Stimulated activated CD4-positive, alpha-beta T cell treated with anti-CD3 and anti-CD28 coated beads, Interleukin-12 subunit alpha, Interleukin-12 subunit beta, amount 100 ng/mL, for 4 hours (primary cell): ENCODE measurements at places on chromosomes 13 and 19.
A peak's percentile ranks its signal among the peaks of the same experiment; 100 is the strongest.

- no peak for DNase-seq
These were observed 73.8 kb downstream of the SLITRK6 start for GRCh38 chr13:85725433-85725832.

- no peak for DNase-seq
These were observed 7.4 kb downstream of the ARHGAP35 start for GRCh38 chr19:46868025-46868802.

- DNase-seq = no peak
These were observed 8.6 kb upstream of the PTBP1 start for GRCh38 chr19:788686-788982.

- DNase-seq = no peak
These were observed 73.2 kb upstream of the MLNR start for GRCh38 chr13:49146950-49147355.

DNA sequence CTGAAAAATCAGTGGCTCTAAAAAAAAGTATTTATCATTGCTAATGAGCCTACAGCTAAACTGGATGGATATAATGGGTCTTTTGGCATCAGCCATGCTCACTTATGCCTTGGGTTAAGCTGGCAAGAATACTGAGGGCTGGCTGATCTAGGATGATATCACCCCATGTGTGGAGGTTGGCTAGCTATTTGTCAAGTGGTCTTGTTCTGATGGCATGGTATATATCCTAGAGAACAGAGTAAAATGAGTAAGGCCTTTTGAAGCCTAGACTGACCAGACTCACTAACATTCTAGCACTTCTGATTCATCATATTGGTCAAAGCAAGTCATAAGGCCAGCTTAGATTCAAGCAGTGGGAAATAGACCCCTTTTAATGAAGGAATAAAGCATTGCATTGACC lies 383.0 kb downstream of the SLITRK1 start:
- no peak for DNase-seq

DNA sequence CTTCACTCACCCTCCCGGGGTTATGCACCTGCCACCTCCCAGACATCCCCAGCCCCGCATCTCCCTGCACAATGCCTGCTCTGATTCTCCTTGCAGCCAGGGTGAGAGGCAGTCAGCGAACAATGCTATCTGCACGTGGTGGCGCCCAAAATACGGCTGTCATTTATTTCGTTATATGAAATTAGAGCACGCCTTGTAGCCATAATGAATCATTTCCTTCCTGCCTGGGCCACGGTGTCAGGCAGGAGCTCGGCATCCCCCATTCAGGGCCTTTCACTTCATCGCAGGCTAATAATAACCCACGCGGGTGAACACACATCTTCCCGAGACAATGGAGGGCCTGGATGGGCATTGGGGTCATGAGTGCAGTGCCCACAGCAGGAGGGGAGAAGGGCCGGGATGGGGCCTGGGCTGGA lies 143.8 kb upstream of the ZNF507 start:
- no peak for DNase-seq

- DNase-seq = no peak
These were observed 94.6 kb downstream of the CRYL1 start for GRCh38 chr13:20431080-20431479.

DNA sequence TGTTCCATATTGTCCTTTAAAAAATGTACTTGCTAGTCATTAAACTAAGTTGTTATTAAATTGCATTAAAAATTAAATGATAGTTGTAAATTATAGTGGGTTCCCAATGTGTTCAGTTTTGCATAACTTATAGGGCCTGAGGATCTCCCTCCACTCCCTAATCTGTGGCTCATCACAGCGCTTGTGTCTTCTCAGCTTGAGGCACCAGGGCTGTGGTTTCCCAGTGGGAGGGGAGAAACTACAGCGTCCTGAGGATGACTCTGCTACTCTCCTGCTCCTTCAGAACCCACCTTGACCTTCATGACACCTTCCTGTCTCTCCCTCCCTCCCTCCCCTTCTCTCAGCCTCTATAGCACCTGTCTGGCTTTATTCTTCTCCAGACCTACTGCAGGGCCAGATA lies 1.4 kb downstream of the SGCG start:
- DNase-seq = no peak

DNA sequence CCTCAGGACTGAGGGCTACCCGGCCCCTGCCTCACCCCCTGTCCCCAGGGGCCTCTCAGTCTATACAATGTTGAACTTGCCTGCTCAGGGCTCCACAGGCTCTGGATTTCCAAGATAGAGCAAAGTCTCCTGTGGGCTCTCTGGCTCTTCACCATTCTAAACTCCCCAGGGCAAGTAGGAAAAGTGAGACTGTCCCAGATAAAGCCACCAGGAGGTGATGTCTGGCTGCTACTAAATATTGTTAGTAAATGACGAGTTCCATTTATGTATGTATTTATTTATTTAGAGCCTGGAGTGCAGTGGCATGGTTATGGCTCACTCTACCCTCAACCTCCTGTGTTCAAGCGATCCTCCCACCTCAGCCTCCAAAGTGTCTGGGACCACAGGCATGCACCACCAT lies 73.6 kb upstream of the SIAH3 start:
- no peak for DNase-seq

DNA sequence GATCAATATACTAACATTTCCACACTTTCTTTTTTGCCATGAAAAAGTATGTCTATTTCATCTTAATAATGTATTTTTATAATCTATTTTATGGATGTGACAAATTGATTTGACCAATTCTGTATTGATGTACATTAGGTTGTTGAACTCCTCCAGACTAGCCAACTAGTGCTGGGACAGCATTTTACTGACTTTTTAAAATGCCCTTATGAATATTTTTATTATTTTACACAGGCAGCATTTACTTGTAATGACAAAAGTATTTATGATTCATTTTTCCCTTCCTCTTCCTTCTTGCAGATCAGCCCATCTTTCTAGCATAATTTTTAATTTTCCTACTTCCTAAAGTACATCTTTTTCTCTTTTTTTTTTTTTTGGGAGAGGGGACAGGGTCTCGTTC lies 918 bp upstream of the FUZ start:
- DNase-seq = no peak

DNA sequence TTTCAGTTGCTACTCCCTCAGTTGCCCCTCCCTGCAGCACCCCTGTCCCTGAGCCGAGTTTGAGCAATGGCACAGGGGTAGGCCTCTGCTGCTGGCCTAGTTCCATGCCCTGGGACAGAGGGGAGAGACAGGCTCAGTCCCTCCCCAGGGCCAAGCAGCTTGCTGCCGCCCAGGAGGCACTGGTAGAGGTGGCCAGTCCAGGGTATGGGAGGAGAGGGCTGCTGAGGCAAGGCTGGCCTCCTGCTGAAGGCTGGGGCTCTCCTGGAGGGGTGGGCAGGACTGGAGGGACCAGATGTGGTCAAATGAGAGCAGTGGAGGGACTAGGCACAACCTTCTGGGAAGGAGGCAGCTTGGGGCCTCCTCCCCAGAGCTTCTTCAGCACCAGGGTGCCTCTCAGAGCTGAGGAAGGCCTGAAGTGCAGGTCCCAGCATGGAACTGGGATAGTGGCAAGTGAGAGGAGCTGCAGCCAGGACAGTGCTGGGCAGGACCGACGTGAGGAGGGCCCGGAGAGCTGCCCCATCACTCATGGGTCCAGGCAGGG lies 29.8 kb upstream of the VSTM2B start:
- DNase-seq = no peak

DNA sequence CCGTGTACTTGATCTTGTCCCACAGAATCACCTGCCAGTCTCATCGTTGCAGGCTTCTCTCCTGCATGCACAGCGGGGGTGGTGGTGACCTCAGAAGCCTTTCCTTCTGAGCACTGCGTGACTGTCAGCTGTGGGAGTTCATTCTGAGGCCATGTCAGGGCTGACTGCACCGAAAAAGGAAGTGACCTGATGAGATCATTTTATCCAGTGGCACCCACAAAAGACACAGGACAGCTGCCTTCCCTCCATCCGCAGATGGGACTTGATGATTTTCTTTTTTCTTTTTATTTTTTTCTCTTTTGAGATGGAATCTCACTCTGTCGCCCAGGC lies 89.7 kb downstream of the RAB20 start:
- no peak for DNase-seq

- DNase-seq = peak; percentile 30
These were observed 7.3 kb downstream of the PIAS4 start for GRCh38 chr19:4014541-4015491.

DNA sequence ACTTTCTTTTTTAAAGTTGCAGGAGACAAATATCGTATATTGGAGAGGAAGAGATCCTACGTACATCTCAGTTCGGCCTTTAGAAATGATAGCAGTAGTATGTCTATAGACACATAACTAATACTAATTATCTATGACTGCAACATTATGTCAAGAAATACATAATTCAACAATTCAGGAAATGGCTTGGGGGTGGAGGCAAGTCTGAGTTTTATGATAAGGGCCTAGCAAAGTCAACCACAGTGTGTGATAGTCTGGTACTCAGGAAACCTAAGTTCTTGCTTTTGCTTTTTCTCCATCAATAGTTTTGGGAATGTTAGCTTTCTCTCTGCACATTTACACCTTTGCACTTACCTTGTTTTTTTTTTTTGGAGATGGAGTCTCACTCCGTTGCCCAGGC lies 27.5 kb upstream of the OBI1 start:
- DNase-seq = no peak

- DNase-seq = no peak
These were observed 117.2 kb downstream of the ATP11A start for GRCh38 chr13:112806739-112807652.

- DNase-seq = no peak
These were observed 23.5 kb upstream of the MIER2 start for GRCh38 chr19:367963-368629.

GRCh38 chr13:30108216-30108912 lies 199.0 kb downstream of the KATNAL1 start:
- no peak for DNase-seq

- no peak for DNase-seq
These were observed 120.4 kb downstream of the FOXO1 start for GRCh38 chr13:40546047-40546446.

- no peak for DNase-seq
These were observed at the start of gene WDR88 for GRCh38 chr19:33132021-33132420. WDR88 (plus strand) TSS chr19:33132114; CDS start chr19:33132170, 56 bp downstream.

- no peak for DNase-seq
These were observed 15.7 kb downstream of the SERPINE3 start for GRCh38 chr13:51355217-51355616.

DNA sequence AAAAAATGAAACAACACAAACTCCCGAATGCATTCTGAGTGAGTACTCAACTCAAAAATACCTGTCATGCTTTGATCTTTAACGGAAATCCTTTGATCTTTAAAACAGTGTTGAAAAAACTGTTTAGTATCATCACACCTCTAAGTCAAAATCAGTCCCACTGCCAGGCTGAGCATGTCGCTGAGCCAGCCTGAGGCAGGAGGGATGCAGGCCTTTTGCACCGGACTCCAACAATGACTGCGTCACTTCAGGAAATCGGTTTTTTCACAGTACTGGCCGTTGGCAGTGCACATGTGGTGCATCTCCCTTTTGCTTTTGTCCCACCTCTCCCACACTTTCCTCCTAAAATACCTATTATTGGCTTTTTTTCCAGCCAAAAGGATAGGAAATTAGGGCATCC lies 78.2 kb downstream of the SHISA2 start:
- no peak for DNase-seq

DNA sequence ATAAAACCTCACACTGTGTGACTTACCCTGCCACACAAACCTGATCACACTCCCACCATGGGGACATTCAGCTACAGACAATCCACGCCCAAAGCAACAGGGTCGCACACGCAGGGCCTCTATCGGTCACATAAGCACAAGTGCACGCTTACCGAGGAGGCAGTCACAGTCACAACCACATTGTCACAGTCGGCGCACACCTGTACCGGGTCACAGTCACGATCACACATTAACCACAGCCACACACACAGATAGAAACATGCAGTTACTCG lies 579 bp downstream of the ZNF566 start:
- peak; percentile 31 for DNase-seq

DNA sequence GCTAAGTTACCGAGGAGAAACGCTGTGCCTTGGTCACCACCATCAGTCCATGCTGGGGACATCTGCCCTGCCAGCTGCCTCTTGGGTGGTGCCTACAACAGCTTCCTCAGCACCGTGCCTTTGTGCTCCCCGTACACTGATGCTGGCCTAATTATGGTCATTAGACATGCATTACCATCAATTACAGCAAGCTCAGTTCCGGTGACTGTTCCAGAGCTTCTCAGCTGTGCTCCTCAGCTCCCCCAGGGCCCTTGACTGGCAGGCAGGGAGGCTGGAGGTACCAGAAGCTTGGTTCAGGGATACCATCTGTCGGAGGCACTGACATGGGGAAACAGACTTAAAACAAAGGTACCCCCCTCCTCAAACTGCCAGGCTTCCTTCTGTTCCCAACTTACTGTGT lies 40.2 kb downstream of the CILP2 start:
- no peak for DNase-seq

DNA sequence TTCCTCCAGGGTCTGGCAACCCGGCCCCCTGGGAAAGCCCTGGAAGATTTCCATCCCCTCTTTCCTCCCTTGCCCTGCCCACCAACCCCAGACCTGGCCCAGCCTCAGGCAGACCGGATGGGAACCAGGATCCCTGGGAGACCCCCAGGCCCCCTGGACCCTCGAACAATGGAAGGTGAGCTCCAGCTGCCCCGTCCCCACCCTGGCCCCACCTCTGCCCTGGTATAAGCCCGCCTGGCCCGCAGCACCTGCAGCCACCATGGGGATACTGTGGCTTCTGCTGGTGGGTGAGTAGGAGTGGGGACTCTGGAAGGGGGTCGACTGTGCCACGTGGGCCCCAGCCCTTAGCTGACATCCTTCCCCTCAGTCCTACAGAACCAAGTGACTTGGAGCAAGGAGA lies 32.4 kb downstream of the HPN start:
- no peak for DNase-seq

DNA sequence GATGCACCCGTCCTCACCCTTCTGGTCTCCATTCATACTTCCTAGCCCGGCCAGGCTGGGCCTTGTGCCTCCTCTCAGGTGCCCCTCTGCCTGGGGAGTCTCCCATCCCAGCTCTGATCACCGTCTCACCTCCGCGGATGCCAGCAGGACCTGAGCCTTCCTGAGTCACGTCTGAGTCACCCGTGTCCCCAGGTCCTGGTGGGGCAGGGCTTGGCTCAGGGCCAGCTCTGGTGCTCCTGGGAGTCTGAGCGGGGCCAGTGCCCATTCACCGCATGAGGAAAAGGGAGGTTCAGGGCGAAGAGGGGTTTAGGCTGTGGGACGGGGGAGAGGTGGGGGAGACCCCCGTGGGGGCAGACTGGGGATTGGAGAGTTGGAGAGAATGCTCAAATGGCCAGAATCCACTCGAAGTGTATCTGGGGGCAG lies 593 bp downstream of the ATP8B3 start:
- peak; percentile 50 for DNase-seq

DNA sequence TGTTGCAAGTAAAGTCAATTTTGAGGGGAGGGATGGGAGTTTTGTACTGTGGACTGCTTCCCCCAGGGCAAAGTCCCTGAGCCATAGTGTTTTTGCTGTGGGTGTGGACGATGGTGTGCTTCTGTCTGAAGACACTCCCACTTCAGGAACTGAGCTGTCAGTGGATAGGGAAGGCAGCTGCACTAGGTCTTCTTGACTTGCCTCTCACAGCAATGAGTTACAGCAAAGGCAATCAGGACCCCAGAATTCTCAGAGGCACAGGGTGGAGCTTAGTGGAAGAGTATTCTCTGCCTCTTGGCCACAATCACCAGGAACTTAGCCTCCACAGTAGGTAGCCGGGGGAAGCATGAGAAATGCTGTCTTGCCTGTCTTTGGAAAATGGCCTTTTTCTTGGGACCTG lies 1416.6 kb upstream of the MIR17HG start:
- no peak for DNase-seq

GRCh38 chr19:5440299-5440698 lies 14.9 kb upstream of the ZNRF4 start:
- no peak for DNase-seq

- no peak for DNase-seq
These were observed 68.6 kb downstream of the RASA3 start for GRCh38 chr13:114063545-114064449.

GRCh38 chr19:3012621-3013262 lies 16.3 kb downstream of the TLE2 start:
- no peak for DNase-seq
